ENCODE measurements at places on chromosomes 1 and 21.

- DNase-seq, result no peak
These were observed 85.4 kb upstream of the ROR1 start for GRCh38 chr1:63688302-63688890.

GRCh38 chr1:220813013-220813412 is 26.3 kb downstream of the MTARC1 start:
- no peak for DNase-seq

- no peak for DNase-seq
These were observed at the start of gene CAMTA1 for GRCh38 chr1:6785318-6785727. TSS of gene CAMTA1 (plus strand) at chr1:6785454. CDS start at chr1:6785531, 77 bp downstream.

DNA sequence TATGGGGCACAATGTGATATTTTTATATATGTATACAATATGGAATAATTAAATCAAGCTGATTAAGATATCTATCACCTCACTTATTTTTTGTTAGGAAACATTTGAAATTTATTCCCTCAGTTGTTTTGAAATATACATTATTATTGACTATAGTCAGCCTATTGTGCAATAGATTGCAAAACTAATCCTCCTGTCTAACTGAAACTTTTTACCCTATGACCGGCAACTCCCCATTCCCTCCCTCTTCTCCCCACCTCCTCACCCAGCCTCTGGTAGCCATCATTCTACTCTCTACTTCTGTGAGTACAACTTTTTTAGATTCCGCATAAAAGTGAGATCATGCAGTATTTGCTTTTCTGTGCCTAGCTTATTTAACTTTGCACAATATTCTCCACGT is 117.7 kb upstream of the SGIP1 start:
- no peak for DNase-seq

- DNase-seq, result no peak
These were observed 1.4 kb upstream of the S100A4 start for GRCh38 chr1:153546796-153547559.

GRCh38 chr1:62429581-62429980 is 7.3 kb upstream of the USP1 start:
- DNase-seq, result no peak

- no peak for DNase-seq
These were observed 514 bp downstream of the TPRG1L start for GRCh38 chr1:3625151-3625907.

DNA sequence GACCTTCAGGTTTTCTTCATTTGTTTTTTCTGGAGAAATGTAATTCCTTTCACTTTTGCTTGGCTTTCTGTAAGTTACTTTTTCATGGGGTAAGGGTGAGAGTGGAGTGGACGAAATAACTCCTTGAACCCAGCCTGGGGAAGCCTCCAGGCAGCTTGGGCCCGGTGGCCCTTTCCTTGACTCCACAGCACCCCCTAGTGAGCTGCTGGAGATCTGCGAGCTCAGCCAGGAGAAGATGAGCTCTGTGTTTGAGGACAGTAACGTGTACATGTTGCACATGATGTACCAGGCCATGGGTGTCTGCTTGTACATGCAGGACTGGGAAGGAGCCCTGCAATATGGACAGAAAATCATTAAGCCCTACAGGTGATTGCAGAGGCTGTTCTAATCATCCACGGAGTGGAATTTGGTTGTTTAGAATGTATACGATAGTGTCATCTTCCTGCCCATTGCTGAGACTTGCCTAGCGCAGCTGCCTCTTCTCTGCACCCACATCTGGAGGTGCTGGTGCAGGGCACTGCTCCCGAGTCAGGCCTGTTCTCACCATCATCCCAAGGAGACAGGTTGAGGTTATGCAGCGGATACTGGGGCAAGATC is 51.0 kb downstream of the SMYD2 start:
- DNase-seq, result no peak

- DNase-seq, result no peak
These were observed 687 bp upstream of the ERI3 start for GRCh38 chr1:44355582-44356305.

DNA sequence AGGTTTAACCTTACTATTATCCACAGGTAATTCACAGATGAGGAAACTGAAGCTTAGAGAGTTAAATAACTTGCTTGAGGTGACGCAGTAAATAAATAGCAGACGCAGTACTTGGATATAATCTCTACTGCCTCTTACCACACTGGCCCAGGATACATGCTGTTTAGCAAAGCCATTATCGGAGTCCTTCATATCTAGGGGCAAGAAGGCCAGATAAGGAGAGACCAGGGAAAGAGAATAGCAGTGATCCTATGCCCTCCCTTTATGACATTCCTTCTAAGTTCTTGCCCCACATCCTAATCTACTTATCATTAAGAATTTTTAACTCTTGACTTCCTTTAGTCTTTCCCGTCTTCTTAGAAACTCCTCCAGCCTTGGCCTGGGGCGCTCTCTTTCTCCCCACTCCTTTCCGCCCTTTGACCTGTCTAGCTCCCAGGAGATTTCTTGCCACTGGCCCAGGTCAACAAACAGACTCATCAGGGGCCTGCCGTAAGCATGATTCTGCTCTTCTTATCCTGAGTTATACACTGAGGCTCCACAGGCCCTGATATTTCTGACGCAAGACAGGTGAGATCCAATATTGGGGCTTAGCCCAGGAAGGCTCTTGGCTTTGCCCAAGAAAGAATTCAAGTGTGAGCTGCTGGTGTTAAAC is 11.4 kb upstream of the SLAMF1 start:
- no peak for DNase-seq

DNA sequence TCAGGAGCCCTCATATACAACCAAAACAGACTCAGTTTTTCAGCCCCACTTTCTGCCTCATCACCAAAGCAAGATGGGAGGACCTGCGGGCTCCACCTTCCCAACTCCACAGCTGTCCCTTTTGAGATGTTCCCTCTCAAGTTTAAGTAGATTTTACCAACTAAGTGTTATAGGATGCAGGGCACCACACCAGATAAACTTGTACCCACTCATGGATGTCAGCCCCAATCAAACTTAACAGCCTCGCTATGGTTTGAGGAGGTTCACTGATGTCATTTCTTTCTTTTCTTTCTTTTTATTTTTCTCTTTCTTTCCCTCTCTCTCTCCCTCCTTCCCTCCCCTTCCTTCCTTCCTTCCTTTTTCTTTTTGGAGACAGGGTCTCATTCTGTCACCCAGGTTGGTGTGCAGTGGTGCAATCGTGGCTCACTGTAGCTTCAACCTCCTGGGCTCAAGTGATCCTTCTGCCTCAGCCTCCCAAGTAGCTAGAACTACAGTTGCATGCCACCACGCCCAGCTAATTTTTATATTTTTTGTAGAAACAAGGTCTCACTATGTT is 13.4 kb downstream of the CD58 start:
- no peak for DNase-seq

DNA sequence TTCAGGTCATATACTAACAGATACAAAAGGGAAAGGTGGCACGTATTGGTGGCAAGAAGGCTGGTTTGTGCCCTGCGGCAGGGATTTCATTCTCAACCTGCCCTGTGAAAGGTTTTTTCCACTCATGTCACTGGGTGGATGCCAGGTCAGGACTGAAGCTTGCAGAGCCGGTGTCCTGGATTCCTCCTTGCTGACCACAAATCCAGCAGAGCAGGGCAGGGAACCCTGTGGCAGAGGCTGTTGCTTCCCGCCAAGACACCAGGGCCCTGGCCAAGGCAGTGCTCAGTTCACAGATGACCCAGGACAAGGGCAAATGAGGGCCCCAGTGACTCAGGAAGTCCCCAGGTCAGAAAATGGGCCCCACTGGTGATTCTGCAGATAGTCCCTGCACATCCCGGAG is 16.4 kb downstream of the BSND start:
- no peak for DNase-seq
